ENCODE measurements at places on chromosomes 2 and 18.

DNA sequence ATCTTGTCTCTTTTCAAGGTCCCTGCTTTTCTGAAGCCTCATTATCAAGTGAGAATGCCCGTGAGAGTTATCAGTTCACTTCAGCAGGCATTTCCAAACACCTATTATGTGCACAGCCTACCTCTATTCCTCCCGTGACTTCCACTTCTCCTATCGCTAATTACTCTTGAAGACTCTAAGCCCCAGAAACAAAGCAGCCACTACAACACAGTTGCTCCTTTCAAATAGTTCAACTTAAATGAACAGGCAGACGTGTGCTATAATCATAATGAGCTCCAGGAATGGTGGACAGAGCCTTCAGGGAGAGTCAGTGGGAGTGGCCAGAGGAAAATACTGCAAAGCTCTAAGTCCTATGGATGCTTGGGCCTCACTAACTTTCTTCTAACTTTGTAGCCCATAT lies 159.0 kb downstream of the RDH14 start:
- no peak for DNase-seq

DNA sequence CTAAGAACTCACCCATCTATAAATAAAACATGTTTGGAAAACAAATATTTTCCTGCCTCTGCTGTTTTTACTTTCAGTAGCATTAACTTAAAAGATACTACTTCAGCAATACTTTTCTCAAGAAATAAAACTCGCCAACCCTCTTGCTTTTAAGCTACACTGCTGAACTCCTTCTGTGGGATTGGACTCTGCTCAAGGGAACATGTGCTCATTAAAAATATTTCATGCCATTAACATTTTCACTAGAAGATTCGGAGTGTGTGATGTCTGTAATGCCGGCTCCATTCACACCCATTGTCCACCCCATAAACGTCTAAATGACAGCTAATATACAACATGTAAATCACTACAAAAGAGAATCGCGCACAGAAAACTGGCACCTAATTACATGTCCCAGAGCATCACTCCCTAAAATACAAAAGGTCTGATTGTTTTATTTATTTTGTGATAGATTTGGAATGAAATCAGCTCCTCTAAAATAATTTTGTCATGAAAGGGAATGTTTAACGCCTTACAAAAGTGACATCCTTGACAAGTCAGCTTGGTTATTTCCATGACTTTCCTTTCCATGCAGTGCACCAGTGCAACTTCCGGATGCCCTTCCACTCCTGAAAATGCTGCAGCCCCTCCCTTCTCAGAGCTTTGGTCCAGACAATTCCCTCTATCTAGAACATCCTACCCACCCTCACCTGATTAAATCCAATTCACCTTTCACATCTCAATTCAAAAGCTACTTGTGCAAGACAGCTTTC lies 73.1 kb downstream of the ANKRD44 start:
- DNase-seq, result no peak

GRCh38 chr2:212640428-212640827 lies 101.8 kb upstream of the ERBB4 start:
- no peak for DNase-seq

DNA sequence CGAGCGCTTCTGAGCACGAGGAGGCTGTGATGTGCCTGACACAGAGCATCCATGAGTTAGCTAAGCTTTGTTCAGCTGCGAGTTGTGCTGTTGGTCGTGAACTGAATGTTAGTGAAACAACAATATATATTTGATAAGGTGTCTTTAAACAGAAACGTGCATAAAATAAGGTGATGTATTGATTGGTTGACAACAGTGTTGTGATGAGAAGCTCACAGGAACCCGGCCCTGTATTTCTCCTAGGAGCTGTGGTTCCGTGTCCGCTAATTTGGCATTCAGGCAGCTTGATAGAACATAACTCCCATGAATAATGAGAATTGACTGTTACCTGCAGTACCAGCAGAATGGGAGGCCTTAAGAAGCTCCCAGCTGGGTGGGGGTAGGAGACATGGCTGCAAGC lies 146.4 kb upstream of the MYCN start:
- no peak for DNase-seq

All from activated naive CD8-positive, alpha-beta T cell treated with anti-CD3 and anti-CD28 coated beads, Interleukin-2, amount 50 U/mL, for 16 hours (primary cell).